ENCODE measurements at places on chromosomes 7 and 10. TPM values are rescaled to one million over a fixed set of nuclear protein-coding genes. Genes with fewer than 3 reads are reported as not detected.
A peak's percentile ranks its signal among the peaks of the same experiment; 100 is the strongest.

GRCh38 chr10:48467669-48468068, 137.2 kb downstream of the ARHGAP22 start:
- H3K27ac ChIP-seq = peak overlapping the region; percentile 43
- DNase-seq = no peak
- H3K36me3 ChIP-seq = no peaks in the 10 kb centered on the region
- no peaks in the 10 kb centered on the region for H3K27me3 ChIP-seq

NEUROD6 gene
- total RNA-seq = not detected

DNA sequence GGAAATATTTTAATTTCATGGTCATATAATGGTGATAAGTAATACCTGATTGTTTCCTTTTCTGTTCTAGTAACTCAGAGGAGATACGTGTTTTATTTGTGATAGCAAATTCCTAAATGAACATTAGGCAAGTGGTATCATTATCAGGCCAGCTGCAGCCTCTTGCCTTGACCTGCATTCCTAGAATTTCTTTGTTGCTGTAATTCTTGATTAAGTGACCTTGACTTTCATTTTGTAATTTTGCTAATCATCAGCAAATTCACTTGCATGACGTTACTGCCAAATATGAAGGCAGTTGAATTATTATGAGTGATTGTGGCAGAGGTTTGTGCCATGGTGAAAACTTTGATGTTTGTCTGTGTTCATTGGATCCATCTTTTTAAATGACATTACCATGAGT, 5.6 kb upstream of the AS3MT start:
- no peaks in the 10 kb centered on the region for H3K36me3 ChIP-seq
- peaks cover under 1% of the 10 kb centered on the region for H3K4me1 ChIP-seq
- H3K27ac ChIP-seq = no peak overlapping the region
- H3K27me3 ChIP-seq = no peaks in the 10 kb centered on the region

- H3K27ac ChIP-seq = no peak overlapping the region
- H3K4me1 ChIP-seq = no peaks in the 10 kb centered on the region
- H3K4me3 ChIP-seq = no peak overlapping the region
Measured at GRCh38 chr7:130960208-130960988, 226.4 kb upstream of the KLF14 start.

DNA sequence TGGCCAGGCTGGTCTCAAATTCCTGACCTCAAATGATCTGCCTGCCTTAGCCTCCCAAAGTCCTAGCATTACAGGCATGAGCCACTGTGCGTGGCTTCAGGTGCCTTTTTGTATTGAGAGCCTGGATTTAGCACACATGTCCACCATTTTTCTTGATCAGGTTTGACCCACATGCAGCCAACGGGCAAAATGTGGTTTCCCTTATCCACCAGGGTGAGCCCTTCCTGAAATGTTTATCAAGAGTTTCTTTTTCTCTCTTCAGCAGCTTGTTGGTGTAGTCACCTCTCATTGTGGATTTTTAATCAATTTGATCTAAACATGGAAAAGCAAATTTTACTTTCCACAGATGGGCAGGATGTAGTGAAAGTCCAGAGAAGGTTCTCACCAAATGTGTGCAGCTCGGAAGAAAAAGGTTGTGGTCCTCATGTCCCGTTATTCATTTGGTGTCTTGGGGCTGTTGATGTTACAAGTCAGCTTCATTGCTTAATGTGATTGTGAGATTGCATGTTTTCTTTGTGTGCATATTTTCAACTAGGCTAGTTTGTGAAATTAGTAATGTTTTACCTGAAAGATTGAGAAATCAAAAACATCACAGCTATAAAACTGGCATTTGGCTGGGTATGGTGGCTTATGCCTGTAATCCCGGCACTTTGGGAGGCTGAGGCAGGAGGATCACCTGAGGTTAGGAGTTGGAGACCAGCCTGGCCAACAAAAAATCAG, 28.9 kb downstream of the GUSB start:
- H3K27me3 ChIP-seq = no peaks in the 10 kb centered on the region
- peaks cover 4% of the 10 kb centered on the region for H3K36me3 ChIP-seq
- no peak overlapping the region for H3K27ac ChIP-seq
- no peaks in the 10 kb centered on the region for H3K4me1 ChIP-seq
- DNase-seq = no peak

- peak; percentile 90 for DNase-seq
- H3K36me3 ChIP-seq = peaks cover 7% of the 10 kb centered on the region
- peaks cover 9% of the 10 kb centered on the region for H3K4me1 ChIP-seq
- no peaks in the 10 kb centered on the region for H3K27me3 ChIP-seq
- H3K4me3 ChIP-seq = no peak overlapping the region
- H3K27ac ChIP-seq = no peak overlapping the region
Measured at GRCh38 chr7:151368136-151368571, 26.5 kb downstream of the NUB1 start.

DNA sequence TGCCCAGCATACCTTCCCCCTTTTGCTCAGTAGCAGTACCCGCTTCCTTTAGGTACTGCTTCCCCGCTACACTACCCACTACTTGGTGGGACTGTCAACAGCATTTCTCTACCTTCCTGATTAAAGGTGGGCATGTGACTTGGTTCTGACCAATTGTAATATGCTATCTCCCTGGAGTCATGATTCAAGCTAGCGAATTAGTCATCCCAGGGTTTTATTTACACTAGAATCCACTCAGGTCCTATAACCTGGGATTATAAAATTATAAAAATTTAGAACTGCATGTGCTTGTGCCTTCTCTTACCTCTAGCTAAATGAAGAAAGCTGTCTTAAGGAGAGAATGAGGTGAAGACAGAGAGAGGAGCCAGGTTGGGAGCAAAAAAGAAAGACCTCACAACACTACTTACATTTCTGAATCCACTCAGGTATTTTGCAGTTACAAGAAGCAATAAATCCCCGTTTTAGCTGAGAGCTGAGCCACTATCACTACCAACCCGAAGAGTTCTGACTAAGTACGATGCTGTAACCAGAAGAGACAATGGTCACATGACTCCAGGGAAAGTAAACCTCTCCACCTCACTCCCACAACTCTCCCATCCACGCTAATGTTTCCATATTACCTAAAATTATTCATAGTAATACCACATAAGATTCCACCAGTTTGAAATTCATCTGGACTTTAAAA, 9.7 kb downstream of the GBX1 start:
- peaks cover 33% of the 10 kb centered on the region for H3K27me3 ChIP-seq
- no peak for DNase-seq
- H3K36me3 ChIP-seq = no peaks in the 10 kb centered on the region
- no peak overlapping the region for H3K27ac ChIP-seq

DNA sequence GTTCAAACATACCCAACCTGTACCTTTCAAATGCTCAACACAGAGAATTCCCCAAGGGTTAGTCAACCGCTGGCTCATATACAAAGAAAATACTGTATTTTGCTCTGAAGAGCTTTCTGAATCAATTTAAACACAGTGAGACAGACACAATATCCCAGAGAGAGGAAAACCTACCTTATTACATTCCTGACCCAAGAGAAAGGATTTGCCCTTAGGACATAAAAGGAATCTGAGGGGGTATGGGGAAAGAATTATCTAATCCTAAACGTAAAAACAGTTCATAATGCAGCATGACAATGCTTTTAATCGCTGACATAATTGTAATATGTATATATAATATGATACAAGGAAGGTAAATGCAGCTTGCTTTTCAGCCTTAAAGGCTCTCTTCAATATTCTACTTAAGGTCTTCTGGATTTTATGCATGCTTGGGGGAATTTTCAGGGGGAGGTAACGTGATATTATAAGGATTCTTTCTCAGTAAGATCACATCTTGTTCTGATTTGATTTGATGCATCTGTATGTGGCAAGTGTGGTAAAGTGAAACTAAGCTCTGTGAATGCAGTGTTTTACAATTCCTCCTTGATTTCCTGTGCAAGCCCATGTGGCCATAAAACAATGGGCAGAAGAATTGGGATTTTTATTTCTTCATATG, 240.5 kb downstream of the GLI3 start:
- peaks cover 27% of the 10 kb centered on the region for H3K36me3 ChIP-seq
- peaks cover 47% of the 10 kb centered on the region for H3K4me1 ChIP-seq
- H3K27ac ChIP-seq = peak overlapping the region; percentile 25
- H3K27me3 ChIP-seq = no peaks in the 10 kb centered on the region
- H3K4me3 ChIP-seq = no peak overlapping the region

LRWD1 gene
- 36.7 TPM for total RNA-seq

CCDC136 gene
- 72.2 TPM for total RNA-seq

GRCh38 chr7:116500078-116500853, 728 bp downstream of the CAV2 start:
- H3K27ac ChIP-seq = no peak overlapping the region
- peak; percentile 14 for DNase-seq
- H3K36me3 ChIP-seq = no peaks in the 10 kb centered on the region
- H3K4me1 ChIP-seq = peaks cover 9% of the 10 kb centered on the region
- H3K4me3 ChIP-seq = peak overlapping the region; percentile 88

- DNase-seq = no peak
- H3K27ac ChIP-seq = no peak overlapping the region
- H3K36me3 ChIP-seq = no peaks in the 10 kb centered on the region
- H3K4me1 ChIP-seq = peaks cover 25% of the 10 kb centered on the region
Measured at GRCh38 chr10:6280291-6280690, 77.6 kb downstream of the PFKFB3 start.

- no peak overlapping the region for H3K27ac ChIP-seq
- no peaks in the 10 kb centered on the region for H3K36me3 ChIP-seq
- H3K4me3 ChIP-seq = no peak overlapping the region
- H3K4me1 ChIP-seq = no peaks in the 10 kb centered on the region
Measured at GRCh38 chr7:85573844-85574243, 387.0 kb upstream of the SEMA3D start.

GRCh38 chr7:85736085-85736484, 549.2 kb upstream of the SEMA3D start:
- H3K27me3 ChIP-seq = no peaks in the 10 kb centered on the region
- DNase-seq = no peak
- H3K36me3 ChIP-seq = peaks cover 7% of the 10 kb centered on the region
- no peak overlapping the region for H3K4me3 ChIP-seq
- H3K4me1 ChIP-seq = peaks cover 6% of the 10 kb centered on the region
- no peak overlapping the region for H3K27ac ChIP-seq

ADCY1 gene
- total RNA-seq = 13.7 TPM

GRCh38 chr10:50456719-50457118, 167.0 kb downstream of the SGMS1 start:
- peaks cover 6% of the 10 kb centered on the region for H3K36me3 ChIP-seq
- no peaks in the 10 kb centered on the region for H3K27me3 ChIP-seq
- H3K4me3 ChIP-seq = no peak overlapping the region

ARMH3 gene
- total RNA-seq = 24.4 TPM

DNA sequence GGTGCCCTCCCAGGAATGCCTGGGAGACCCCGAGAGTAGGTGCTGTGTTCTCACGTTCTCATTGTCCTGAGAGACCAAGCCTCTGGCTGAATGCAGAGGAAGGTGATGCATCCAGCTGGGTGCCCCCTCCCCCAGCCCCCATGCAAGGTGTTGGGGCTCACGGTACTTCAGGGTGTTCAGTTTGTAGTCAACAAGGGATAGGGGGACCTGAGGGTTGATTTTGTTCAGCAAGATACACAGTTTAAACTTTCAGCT, 60.4 kb upstream of the DUSP5 start:
- no peaks in the 10 kb centered on the region for H3K27me3 ChIP-seq
- no peaks in the 10 kb centered on the region for H3K36me3 ChIP-seq
- DNase-seq = no peak
- peaks cover 15% of the 10 kb centered on the region for H3K4me1 ChIP-seq
- peak overlapping the region; percentile 82 for H3K27ac ChIP-seq
- H3K4me3 ChIP-seq = no peak overlapping the region

DNA sequence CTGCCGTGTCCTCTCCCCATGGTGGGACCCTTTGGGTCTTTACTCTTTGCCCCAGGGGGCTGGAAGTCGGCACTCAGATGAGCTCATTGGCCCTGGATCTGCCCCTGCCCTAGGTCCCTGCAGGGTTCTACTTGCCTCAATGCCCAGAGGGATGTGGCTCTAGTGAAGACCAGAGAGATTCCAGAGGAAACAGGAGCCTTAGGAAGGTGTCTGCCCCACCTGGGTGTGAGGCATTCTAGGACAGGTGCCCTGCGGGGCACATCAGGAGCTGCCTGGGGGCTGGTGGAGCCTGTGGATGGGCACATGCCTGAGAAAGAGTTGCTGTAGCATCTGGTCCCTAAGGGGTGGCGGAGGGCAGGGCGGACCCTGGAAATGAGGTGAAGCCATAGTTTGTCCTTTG, 128.6 kb downstream of the ADCY1 start:
- H3K4me3 ChIP-seq = no peak overlapping the region
- DNase-seq = no peak
- peaks cover 3% of the 10 kb centered on the region for H3K36me3 ChIP-seq
- no peak overlapping the region for H3K27ac ChIP-seq

- no peak for DNase-seq
- no peak overlapping the region for H3K4me3 ChIP-seq
- H3K36me3 ChIP-seq = no peaks in the 10 kb centered on the region
- H3K27ac ChIP-seq = no peak overlapping the region
Measured at GRCh38 chr7:91043924-91044645, 220.1 kb upstream of the FZD1 start.

PKD2L1 gene
- total RNA-seq = not detected

- H3K4me1 ChIP-seq = peaks cover 51% of the 10 kb centered on the region
- no peaks in the 10 kb centered on the region for H3K27me3 ChIP-seq
- H3K4me3 ChIP-seq = peak overlapping the region; percentile 35
- peak overlapping the region; percentile 16 for H3K27ac ChIP-seq
Measured at GRCh38 chr7:95430864-95431263, 4.0 kb downstream of the PON2 start.

DNA sequence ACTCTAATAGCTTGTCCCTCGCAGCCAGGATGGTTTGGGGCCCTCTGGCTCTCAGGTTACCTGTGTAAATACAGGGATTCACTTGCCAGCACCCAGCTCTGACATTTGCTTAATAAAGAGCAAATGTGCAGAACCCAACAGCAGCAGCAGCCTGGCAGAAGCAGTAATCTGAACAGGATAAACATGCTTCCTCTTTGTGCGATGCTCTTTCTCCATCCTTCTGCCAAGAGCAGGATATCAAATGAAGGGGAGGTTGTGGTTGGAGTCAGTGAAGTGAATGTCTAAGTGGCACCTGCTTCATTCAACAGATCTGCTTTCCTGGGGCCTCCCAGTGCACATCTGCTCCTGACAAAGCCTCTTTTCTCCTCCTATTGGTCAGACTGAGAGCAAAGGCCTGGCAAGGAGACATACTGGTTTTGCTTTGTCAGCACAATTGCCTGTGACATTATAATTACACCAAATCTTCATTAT, 130.3 kb downstream of the NRF1 start:
- no peak for DNase-seq
- no peak overlapping the region for H3K4me3 ChIP-seq
- H3K36me3 ChIP-seq = no peaks in the 10 kb centered on the region

TMEM236 gene
- total RNA-seq = 0.05 TPM

DNA sequence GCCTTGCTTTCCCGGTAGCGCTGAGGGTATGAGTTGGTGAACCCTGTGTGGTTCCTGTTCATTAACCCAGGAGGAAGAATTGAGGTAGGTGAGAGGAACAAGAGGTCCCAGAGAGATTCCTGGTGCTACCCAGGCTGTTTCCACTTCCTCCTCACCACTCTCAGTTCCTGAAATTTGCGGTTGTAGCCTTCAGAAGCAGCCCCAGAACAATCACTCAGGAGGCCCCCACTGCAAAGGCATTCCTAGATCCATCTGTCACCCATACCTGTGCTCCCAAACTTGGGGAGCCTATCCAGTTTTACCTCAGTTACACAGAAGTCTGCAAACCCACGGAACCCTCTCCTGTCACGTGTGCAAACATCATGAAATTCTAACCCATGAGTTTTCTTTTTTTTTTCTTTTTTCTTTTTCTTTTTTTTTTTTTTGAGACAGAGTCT, 9.0 kb upstream of the PIP4K2A start:
- peaks cover 6% of the 10 kb centered on the region for H3K27me3 ChIP-seq
- H3K27ac ChIP-seq = no peak overlapping the region
- H3K4me1 ChIP-seq = no peaks in the 10 kb centered on the region

IRF5 gene
- total RNA-seq = not detected

GRCh38 chr7:113921363-113921762, 2.6 kb upstream of the PPP1R3A start:
- no peak overlapping the region for H3K27ac ChIP-seq
- H3K4me1 ChIP-seq = no peaks in the 10 kb centered on the region
- no peaks in the 10 kb centered on the region for H3K36me3 ChIP-seq
- H3K4me3 ChIP-seq = no peak overlapping the region
- no peak for DNase-seq
- no peaks in the 10 kb centered on the region for H3K27me3 ChIP-seq

Data from neural crest cell (in vitro differentiated cells).